ENCODE measurements at places on chromosomes 16 and 17.

DNA sequence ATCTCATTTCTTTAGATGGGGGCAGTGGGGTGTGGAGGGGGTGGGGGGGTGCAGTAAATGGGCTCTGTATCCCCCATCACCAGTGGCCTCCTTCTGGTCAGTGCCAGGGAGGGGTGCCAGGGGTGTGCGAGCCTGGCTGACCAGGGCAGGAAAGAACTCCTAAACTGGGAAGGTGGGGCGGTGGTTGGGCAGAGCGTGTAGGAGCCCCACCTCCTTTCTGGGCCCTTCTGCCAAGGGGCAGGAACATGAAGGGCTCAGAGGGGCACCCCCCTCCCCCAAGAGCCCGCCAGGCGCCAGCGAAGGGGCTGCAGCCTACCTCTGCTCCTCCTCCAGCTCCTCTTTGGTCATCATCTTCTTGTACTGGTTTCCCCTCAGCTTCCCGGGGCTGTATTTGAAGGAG is 26.0 kb downstream of the MXRA7 start:
- DNase-seq, result no peak

DNA sequence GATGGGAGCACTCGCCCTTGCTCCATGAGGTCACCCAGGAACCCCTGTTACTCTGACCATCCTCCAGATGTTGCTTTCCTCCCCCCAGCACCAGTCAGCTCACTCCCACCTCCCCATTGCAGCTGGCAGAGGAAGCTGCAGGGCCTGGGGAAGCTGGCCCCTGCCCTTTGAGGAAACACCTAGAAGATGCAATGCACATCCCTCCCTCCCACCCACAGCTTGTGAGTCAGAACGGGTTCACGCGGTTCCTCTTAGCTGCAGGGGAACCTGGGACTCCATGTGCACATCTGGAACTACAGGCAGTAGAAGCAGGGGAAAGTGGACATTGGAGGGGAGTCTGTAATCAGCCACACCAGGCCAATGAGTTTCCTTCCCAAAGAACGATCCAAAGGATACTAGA is 96.9 kb downstream of the KATNIP start:
- no peak for DNase-seq

GRCh38 chr17:73564843-73565242 is 79.4 kb downstream of the SDK2 start:
- DNase-seq, result no peak

- no peak for DNase-seq
These were observed 7.9 kb downstream of the GNAO1 start for GRCh38 chr16:56199164-56199563.

DNA sequence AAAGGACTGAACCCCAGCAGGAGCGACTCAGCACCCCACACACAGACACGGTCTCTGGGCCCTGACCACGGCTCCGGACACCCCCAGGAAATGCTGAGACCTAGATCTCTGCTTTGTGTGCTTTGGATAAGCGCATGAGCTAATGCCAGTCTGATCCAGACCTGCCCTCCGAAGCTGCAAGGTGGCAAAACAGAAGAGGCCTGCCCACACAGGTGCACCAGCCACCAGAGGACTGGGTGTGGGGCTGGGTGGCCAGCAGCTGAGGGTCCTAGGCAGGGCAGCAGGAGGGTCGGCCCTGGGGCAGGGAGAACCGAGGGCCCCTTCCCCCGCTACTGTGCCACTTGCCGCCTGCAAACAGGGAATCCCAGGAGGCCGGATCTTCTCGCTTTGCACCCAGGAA is 30.7 kb upstream of the EIF1 start:
- DNase-seq, result no peak

- DNase-seq, result no peak
These were observed 50.5 kb downstream of the JPH3 start for GRCh38 chr16:87652799-87653198.

GRCh38 chr16:726438-727290 is at the start of the genes CCDC78 and HAGHL:
Gene CCDC78 (minus strand): TSS chr16:726443. CDS start chr16:726367, 76 bp downstream.
Gene HAGHL (plus strand): TSS chr16:727106. CDS start chr16:727510, 404 bp downstream.
- no peak for DNase-seq

- DNase-seq, result no peak
These were observed 2.6 kb downstream of the ACADVL start for GRCh38 chr17:7222093-7222971.

DNA sequence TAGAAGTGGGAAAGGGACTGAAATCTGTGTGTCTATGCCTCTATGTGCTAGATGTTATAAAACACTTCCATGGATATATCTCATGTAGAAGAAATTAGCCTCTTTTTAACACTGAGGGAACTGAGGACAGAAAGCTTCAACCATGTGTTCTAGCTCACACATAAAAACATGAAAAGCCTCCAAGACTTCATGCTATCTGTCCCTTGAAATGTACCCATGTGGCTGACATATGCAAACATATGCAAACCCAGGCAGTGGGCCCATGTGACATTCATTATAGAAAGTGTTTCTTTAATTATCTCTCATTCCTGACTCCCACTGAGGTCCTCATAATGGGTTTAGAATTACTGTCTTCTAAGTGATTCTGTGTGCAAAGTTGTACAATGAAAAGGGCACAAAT is 134.7 kb upstream of the MAF start:
- no peak for DNase-seq

- DNase-seq, result no peak
These were observed 524.2 kb upstream of the EEF2KMT start for GRCh38 chr16:5621826-5622225.

DNA sequence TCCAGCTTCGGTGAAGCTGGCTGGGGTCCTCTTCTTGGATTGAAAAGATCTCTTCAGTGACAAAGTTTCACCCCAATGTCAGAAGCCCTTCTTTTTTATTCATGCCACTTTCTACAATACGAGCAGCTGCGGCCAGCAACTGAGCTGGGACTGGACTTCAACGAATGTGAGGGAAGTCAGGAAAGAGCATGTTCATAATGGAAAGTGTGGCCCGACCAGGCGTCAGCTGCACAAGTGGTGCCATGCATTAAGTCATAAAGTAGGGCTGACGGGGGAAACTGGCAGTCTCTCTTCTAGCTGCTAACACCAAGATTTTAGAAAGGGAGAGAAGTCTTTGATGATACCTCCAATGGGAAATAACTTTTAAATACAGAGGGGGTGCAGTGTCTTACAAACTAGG is 192.6 kb downstream of the PARN start:
- no peak for DNase-seq

DNA sequence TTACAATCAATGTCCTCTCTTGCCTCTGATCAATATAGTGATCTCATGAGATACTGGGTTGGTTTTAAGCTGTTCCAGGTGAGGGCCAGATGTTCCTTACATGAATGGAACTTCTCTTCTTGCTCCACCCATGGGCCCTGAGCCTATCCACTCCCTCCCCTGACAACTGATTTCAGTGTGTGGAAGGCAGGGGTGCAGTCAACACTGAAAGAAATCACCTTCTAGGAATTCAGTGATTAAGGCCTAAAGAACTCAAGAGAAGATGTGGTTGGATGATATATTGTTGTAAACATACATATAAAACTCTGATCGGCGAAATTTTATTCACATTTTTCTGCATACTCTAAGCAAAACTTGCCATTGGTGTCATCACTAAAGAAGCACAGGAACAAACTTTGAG is 6.7 kb upstream of the GOSR2 start:
- no peak for DNase-seq

DNA sequence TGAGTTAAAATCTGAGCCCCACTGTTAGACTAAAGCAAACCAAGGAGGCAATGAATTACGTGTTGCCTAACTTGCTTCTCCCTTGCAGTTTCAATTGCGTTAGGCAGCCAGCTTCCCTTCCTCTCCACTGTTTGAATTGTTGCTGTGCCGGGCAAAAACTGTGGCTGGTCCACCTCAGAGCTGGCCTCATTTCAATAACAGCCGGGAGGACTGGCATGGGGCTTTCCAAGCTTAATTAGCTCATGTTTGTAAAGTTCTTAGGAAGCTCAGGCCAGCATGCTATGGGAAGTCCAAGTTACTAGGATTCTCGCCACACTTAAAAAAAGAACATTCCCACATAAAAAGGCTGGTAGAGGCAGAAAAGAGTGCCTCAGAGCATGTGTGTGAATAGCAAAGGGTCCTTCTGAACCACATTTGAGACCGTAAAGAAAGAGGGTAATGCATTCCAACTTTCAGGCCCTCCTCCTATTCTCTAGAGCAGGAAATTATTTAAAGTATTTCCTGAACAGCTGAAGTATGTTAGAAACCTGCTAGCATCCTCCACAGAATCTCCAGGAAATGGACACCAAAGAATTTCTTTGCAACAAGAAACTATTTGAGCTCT is 79.0 kb upstream of the SMURF2 start:
- no peak for DNase-seq

DNA sequence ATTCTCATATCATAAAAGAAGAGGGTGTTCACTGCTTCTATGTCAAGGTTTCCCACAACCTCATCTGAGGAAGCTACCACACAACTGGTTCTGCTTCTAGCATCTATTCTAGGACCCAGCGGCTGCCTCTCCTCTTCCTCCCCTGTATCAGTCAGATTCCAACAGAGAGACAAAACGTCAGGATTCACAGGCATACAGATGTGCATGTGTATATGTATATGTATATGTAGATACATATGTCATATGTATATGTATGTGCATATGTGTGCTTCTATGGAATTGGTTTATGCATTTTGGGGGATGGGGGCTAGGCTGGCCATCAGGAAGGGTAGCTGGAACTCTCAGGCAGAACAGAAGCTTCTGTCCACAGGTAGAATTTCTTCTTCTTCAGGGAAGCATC is 37.4 kb upstream of the NLRP1 start:
- DNase-seq, result no peak

- DNase-seq, result no peak
These were observed 104.6 kb downstream of the USP22 start for GRCh38 chr17:20938244-20938643.

- no peak for DNase-seq
These were observed 6.8 kb downstream of the STAC2 start for GRCh38 chr17:39218906-39219305.

DNA sequence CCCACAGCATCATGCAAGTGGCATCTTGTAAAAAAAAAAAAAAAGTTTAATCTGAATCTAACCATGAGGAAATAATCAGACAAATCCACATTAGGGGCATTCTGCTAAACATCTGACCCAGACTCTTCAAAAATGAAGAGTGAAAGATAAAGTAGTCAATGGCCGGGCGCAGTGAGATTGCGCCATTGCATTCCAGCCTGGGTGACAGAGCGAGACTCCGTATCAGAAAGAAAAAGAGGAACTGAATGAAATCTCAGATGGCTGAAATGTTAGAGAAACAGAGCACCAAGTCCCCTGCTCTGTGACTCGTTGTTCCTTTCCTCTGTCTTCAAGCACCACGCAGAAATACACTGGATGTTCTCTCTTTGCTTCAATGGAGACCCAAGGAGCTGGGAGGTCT is 12.7 kb upstream of the RNF135 start:
- DNase-seq, result no peak

DNA sequence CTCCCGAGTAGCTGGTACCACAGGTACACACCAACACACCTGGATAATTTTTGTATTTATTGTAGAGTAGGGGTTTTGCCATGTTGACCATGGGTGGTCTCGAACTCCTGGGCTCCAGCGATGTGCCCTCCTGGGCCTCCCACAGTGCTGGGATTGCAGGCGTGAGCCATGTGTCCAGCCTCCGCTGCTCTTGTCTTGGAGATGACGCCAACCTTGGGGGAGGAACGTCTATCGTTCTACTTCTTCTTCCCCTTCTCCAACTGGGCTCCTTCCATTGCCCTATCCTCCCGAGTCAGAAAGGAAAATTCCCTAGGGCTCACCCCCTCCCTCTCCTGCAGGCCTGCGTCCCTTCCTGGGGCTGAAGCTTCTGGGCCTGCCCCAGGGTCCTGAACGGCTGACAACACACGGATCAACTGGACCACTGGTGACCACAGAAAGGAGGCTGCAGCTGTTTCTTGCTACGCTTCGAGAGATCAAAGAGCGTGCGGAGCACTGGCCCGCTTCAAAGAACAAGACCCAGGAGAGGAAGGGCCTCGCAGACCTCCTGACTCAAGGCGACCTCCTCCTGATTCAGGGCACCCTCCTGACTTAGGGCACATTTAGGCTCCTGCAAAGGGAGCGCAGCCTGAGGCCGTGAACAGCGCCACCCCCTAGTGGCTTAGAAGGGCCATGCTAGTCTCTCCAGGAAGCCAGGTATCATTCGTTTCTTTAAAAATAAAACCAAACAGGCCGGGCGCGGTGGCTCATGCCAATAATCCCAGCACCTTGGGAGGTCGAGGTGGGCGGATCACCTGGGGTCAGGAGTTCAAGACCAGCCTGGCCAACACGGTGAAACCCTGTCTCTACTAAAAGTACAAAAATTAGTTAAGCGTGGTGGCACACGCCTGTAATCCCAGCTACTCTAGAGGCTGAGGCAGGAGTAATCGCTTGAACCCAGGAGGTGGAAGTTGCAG is 48.5 kb upstream of the HELZ start:
- DNase-seq, result no peak

- DNase-seq, result no peak
These were observed 406.5 kb downstream of the SHISA9 start for GRCh38 chr16:13307851-13308250.

DNA sequence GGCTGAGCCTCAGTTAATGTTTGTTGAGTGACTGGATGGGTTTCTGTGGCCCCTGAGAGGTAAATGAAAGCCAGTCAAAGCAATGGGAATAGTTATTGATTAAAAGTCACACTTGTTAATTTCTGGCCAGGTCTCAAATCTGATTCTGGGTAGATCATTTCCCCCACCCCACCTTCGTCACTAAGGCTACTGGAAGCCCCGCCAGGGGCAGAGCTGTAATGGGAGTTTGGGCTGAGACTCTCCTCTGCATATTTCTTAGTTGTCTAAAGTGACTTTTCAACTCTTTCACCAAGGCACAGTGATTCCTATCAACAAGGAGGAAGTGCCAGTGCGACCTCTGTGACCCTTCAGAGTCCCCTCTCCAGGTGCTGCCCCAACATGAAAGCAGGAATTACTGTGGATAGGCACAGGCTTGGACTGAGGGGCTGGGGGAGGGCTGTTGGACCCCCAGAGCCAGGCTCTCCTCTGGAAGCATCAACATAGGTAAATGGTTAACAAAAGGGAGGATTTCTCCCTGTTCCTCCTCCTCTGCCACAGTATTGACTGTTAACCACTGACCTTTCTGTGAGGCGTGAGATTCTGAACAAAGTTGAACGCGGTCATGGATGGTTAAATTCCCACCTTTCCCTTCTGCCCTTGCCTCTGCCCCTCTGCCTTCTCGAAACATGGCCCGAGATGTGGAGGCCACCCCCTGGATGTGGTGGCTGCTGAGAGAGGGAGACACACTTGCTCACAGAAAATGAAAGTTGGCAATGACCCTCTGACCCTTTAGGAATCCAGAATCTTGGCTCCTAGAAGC is 20.8 kb upstream of the TBX2 start:
- DNase-seq, result no peak

GRCh38 chr16:8182761-8183160 is 407.6 kb downstream of the TMEM114 start:
- DNase-seq, result no peak

- DNase-seq, result no peak
These were observed 27.5 kb downstream of the CDYL2 start for GRCh38 chr16:80776856-80777255.

DNA sequence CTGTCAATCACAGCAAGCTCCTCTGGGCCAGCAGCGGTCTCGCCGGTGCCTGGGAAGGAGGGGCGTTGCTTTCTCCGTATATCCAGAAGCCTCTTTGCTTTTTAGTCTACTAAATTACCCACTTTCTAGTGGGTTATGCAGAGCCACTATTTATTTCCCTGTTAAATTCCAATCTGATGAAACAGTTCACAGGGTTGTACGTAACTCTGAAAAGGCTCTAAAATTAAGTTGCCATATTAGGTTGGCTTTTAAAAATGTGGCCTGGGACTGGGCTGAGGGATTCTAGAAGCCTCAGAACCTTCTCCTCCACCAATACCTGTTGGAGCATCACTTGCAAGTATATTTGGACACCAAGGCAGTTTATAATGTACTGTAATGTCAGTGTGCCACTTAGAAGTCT is 27.2 kb downstream of the MARCHF10 start:
- DNase-seq, result no peak

GRCh38 chr16:81405702-81406113 is 38.9 kb upstream of the CMIP start:
- no peak for DNase-seq

Data from cerebellar nuclear complex (tissue), 1 donor.